ENCODE measurements at places on chromosomes 12 and 14. TPM values are rescaled to one million over a fixed set of nuclear protein-coding genes. Genes with fewer than 3 reads are reported as not detected.

The RFX4 gene
- total RNA-seq, result not detected

The LUM gene
- total RNA-seq, result 1.0 TPM

DNA sequence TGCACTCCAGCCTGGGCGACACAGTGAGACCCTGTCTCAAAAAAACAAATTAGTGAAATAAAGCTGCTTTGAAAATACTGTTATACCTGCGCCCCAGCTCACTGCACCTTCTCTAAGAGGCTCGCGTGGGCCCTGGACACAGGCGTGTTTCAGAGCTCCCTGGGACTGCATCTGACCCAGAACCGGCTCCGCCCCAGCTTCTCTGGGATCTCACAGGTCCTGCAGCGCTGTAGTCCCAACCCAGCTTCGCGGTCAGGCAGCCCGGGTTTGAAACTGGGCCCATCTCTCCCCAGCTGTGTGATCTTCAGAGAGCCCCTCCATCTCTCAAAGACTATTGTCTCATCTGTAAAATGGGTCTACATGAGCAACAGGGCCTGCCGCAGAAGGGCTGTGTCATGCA is 7.5 kb downstream of the RIMBP2 start:
- DNase-seq, result no peak

The HOXC6 gene
- 2.8 TPM for total RNA-seq

The KERA gene
- not detected for total RNA-seq

GRCh38 chr12:31008961-31009840 is 64.5 kb upstream of the DDX11 start:
- DNase-seq, result no peak

DNA sequence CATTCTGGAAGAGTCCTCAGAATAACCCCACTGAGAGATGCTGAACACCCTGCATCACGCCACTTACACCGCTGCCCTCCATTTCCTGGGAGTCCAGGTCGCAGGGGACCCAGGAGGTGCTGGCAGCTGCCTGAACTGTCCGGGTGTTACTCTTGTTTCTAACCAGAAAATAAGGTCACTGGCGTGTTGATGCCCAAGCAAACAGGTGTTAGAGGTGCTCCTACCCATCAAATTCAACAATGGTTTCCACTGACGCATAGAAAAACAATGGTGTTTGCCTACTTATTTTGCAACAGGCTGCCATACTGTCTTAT is 23.8 kb downstream of the PITPNM2 start:
- no peak for DNase-seq
